HFF-Myc (cell line): ENCODE measurements at places on chromosomes 6 and 20.

- DNase-seq, result no peak
Measured at GRCh38 chr6:144757299-144757698, 472.2 kb downstream of the UTRN start.

GRCh38 chr6:81098109-81098814 lies 654.2 kb downstream of the TENT5A start:
- no peak for DNase-seq

DNA sequence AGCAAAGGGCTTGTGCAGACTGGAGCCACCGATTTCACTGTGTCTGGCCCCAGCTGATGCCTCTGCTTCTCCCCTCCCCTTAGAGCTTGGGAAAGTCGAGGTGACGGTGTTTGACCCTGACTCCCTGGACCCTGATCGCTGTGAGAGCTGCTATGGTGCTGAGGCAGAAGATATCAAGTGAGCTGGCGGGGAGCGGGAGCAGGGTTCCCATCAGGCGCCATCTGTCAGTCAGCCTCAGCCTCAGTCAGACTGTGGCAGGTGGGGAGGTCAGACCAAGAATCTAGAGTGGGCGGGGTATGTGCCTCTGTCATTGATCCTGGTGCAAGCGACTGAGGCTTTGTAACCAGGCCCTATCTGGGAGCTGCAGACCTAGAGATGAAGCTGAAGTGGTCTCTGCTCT lies 5.5 kb downstream of the ERGIC3 start:
- DNase-seq, result no peak

GRCh38 chr6:134240665-134241431 lies 77.1 kb downstream of the SGK1 start:
- DNase-seq, result no peak

DNA sequence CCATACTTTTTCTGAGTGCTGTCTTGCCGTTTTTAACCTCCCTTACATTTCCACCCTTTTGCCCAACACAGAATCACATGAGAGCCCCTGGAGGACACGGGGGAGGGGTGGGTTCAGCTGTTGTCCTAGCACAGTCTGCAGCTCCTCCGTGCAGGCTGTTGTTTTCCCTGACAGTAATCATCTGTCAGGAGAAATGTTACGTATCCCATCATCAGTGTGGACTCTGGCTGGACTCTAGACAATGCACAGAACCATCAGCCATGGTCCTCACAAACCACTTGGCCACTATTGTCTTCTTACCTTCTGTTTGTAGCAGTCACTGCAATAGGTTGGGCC lies 92.1 kb downstream of the RIN2 start:
- DNase-seq, result no peak

DNA sequence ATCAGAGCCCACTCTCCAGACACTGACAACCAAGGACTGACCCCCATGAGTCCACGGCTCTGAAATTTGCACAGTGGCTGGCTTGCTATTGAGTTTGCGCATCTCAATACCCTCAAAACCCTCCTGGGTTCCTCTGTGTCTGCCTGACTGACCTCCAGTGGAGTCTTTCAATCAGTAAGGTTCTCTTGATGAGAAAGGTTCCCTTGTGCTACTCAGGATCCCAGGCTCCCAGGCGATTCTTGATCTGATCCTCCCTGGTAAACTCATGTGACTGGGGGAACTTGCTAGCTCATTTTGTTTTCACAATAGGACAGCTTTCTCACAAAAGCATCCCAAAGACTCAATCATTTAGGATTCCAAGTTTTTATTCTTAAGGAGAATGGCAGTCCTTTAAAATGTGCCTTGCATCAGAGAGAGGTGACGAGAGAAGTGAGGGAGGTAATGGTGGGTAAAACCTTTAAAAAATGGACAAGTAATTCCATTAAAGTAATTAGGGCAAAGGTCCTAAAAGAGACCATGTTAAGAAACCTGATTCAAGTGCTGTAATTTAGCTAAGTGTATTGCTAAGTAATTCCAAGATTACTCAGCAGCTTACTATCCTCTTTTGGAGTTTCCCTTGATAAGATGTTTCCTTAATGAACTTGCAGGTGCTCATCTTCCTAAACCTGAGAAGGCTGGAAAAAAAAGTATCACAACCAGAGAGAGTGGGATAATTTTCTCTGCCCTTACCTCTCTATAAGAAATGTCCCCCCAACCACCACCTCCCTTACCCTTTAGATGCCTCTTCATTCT lies 304.7 kb upstream of the SGK1 start:
- no peak for DNase-seq

- DNase-seq, result no peak
Measured at GRCh38 chr6:56393615-56394612, 146.5 kb upstream of the COL21A1 start.

DNA sequence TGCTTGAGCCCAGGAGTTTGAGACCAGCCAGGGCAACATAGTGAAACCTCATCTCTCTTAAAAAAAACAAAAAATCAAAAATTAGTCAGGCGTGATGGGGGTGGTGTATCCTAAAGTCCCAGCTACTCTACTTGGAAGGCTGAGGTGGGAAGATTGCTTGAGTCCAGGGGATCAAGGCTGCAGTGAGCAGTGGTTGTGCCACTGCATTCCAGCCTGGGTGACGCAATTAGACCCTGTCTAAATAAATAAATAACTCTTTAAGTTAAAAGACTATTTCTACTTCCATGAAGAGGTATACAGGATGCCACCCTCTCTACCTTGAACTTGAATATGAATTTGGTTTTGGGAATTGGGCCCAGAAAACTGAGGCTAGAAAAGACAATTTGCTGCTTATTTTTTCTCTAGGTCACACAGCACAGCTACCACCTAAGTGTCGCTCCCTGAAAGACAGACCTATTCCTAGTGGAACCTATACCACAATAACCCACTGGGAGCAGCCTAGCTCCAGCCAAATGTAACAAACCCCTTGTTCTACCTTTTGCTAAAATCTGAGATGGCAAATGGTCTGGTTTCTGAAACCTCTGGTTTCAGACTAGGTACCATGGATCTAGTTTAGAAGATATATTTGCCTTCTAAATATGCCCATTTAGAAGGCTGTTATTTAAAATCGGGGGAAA lies 35.2 kb downstream of the HMGCLL1 start:
- no peak for DNase-seq
